Lower leg skin (tissue), 4 donors: ENCODE measurements at places on chromosomes 7 and 10. TPM values are rescaled to one million over a fixed set of nuclear protein-coding genes. Genes with fewer than 3 reads are reported as not detected.

DNA sequence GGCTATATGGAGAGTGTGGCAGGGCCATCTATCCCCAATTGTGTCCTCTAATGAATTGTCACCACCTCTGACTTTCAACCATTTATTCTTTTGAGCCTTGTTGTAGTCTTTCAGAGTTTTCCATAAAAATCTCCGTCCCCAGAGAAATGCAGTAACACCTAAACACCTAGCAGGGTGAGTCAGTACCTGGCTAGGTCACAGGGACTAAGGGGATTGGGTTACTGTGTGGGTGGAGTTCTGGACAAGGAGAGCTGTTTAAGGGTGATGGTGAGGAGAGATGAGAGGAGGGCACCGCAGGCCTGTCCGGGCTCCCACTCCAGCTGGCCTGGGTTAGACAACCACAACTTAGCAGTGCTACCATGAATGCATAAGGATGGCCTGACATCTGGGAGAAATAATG, 186.2 kb upstream of the LYZL1 start:
- no peak for DNase-seq

DNA sequence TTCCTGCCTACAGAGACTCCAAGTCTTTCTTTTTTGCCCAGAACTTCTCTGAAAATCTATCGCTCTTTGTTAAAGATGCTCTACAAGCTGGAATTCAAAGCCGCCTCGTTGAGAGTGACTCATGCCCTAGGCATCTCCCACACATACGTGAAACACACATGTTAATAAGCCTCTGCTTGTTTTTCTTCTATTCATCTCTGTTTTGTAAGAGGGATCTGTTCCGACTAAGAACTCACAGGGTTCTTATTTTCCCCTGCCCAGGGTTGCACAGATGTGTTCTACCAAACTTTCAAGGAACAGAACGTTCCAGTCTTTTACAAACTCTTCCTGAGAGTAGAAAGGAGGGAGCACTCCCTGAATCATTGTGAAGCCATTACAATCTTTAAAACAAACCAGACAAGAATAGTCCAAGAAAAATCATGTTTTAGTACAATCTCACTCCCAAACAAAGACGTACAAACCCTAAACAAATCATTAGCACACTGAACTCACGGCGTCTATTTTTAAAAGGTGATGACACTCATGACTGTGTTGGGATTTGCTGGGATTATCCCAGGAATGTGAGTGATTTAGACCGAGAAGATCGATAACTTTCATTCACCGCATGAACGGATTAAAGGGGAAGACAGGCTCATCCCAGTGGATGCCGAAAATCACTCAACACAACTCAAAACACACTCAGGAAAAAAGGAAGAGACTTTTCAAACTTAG, 55.3 kb upstream of the INPP5A start:
- DNase-seq = peak; percentile 66

DNA sequence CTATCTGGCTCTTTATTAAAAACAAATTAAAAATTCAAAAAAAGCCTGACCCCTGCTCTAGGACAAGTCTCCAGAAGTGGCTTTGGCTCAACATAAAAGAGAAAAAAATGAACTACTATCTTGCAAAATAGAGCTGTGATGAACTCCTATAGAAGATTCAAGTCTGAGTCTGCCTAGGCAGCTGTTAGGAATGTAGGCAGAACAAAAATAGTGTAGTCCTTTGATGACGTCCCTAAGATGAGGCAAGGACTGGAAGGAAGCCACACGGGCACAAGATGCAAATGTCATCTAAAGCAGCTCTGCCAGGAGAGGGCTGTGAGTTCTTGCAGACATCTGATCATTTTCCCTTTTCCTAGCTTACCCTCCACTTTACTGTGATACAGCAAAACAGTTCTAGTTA, 20.5 kb downstream of the ASNS start:
- no peak for DNase-seq

ATRNL1 gene
- 0.49 TPM for total RNA-seq

- no peak for DNase-seq
Measured at GRCh38 chr7:111090846-111091245, at the start of gene LRRN3. LRRN3 (plus strand) TSS chr7:111091127; CDS start chr7:111122773, 31,646 bp downstream.

SPOCK2 gene
- 3.8 TPM for total RNA-seq

DNA sequence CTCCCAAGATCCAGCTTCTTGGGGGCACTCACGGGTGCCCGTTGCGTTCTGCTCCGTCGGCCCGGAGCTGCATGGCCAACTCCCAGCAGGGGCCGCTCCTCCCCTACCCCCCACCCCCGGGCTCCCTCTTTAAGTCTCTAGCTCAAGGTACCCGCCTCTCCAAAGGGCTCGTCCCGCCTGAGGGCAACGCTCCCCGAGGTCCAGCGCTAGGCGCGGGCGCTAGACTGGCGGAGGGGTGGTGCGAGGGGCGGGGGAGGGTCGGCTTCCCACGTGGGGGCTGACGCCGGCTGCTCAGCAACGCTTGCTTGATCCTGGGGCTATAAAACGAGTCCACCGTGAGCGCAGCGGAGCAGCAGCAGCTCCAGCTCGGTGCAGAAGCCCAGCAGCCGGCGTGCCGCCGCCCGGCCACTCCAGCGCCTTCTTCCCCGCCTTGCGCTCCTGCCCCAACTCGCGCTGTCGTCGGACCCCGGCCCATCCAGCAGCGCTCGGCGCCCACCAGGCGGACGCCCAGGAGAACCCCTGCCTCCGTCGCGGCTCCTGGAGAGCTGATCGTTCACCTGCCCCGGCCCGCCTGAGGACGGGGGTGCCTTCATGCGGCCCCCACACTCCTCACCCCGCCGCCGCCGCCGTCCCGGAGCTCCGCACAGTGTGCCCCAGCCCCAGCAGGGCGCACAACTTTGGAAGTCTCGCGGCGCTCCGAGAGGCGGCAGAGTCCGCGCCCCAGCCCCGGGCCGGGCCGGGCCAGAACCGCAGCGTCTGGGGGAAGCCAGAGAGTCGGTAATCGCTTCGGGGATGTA, at the start of gene ADRA2A:
TSS of gene ADRA2A (plus strand) at position 348 of the 797 bp plus-strand sequence. CDS start 968 bp downstream, outside the sequence.
- no peak for DNase-seq

DNA sequence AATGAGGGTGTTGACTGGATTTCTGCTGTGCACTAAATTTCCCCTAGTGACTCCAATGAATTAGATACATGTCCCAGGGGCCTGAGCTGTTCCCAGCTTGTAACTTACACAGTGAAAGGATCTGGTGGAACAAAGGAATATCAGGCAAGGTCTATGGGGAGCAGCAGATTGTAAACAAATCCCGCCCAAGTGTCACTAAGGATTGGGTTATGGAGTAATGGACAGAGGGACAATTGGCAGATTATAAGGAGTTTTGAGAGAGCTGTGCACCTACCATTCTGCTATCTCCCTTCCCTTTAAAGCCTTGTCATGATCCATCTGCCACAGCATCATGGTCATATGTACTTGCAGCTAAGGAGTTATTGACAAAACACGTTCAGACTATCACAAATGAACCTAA, 183.0 kb downstream of the RAB11FIP2 start:
- no peak for DNase-seq

FAM237B gene
- total RNA-seq = not detected

DNA sequence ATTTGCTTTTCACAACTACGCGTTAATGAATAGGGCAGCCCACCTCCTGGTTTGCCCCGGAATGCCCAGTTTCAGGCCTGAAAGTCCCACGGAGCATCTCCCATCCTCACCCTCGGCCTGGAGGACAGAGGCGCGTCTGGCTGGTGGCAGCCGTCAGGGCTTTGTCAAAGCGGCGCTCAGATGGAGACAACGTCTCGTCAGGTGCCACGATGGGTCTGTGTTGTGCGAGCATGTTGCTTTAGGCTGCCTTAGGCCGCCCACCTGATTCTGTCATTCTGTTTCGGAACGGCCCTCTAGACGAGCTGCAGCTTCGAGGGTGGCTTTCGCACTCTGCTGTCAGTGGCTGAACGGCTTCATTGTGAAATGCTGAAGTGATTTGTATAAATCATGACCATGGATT, 39.4 kb upstream of the CFAP46 start:
- no peak for DNase-seq

DNA sequence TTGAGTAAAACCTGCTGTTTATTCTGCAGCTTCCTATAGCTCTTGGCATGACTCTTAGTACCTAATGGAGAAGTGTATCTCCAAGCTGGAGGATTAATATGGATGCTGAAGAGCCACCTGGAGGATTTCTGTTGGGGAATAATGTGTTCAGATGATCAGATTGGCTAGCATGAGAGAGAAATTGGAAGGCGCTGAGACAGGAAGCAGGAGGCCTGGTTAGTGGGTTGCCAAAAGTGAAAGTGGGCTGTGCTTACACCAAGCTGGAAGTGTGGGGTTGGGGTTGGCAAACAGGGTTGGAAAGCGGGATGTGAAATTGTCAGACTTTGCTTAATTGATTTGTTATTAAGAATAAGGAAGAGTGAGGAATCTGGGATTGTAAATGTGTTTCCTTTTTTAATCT, 111.8 kb upstream of the PLPP4 start:
- DNase-seq = no peak

TMEM196 gene
- not detected for total RNA-seq

- no peak for DNase-seq
Measured at GRCh38 chr10:121838149-121838548, 89.7 kb downstream of the ATE1 start.

NRG3 gene
- total RNA-seq = 2.5 TPM

DNA sequence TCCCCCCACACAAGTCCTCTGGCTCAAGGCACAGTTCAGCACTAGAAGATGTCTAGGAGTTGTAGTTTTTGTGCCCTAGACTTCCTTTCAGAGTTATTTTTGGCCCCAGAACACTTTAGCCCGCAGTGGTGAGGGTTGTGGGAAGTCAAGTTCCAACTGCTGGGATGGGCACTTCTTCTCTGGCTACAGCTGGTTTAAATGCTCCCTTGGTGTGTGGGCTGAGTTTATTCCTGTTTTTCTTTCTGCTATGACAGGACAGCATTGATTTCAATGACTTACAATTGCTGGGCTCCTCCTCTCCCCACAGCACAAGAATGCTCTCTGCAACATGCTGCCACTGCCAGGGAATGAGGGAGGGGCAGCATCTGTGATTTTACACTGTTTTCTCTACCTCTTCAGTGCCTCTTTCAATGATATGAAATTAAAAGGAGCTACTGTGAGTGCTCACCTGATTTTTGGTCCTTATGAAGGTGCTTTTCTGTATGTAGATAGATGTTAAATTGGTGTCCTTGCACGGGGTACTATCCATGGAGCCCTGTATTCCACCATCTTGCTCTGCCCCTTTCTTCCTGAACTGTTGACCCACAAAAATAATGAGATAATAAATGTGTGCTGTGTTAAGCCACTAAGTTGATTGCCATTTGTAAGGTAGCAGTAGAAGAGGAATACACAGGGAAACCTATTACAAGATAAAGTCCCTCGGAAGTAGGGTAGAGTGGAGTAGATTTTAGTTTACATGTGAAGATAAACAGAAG, 56.3 kb downstream of the SLC13A1 start:
- DNase-seq = no peak

- DNase-seq = no peak
Measured at GRCh38 chr10:132390921-132391675, 5.9 kb upstream of the PWWP2B start.

NDUFB2 gene
- 164 TPM for total RNA-seq

C7orf57 gene
- 0.39 TPM for total RNA-seq

DNA sequence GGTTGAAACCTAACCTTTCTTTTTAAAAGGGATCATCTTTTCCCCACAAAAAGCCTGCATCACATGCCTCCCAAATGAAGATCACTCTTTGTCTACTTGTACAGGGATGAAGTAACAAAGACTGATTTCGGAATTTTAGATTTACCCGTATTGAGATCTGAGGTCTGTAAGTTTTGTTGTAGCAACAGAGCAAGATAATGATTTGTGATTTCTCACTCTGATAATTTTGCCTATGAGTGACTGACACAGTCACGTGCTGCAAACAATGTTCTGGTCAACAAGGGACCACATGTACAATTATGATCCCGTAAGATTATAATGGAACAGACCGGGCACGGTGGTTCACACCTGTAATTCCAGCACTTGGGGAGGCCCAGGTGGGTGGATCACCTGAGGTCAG, 31.3 kb downstream of the ARL5B start:
- no peak for DNase-seq

DNA sequence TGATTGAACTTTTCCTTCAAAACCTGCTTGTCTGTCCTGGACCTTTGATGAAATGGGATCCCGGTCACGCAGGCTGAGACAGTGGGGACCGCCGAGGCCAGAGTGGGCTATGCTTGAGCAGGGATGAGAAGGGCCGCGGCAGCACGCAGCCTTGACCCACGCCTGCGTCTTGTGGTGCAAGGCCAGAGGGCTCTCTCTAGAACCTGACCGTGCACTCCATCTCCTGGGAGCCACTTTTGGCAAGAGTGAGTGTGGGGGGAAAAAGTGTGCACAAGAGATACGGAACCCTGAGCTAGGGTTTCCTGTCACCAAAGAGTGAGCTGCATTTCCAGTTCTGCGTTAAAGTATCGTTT, 42.4 kb downstream of the WIPI2 start:
- no peak for DNase-seq

DNA sequence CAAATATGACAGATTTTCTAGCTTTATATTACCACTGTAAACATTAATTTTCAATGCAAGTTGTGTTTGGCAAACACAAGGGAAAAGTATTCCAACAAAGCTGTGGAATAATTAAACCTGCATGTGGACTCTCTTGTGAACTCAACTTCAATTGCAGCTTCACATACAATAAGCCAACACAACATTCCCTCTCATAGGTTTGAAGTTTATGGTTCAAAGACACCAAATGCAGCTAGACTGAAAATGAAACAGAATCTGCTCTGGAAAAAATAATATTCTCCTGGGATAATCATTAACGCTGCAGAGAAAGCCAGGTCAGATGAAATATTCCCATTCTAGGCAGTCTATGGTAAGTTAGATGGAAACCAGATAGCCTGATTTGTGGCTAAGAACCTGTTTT, 105.8 kb upstream of the VIPR2 start:
- no peak for DNase-seq

DNA sequence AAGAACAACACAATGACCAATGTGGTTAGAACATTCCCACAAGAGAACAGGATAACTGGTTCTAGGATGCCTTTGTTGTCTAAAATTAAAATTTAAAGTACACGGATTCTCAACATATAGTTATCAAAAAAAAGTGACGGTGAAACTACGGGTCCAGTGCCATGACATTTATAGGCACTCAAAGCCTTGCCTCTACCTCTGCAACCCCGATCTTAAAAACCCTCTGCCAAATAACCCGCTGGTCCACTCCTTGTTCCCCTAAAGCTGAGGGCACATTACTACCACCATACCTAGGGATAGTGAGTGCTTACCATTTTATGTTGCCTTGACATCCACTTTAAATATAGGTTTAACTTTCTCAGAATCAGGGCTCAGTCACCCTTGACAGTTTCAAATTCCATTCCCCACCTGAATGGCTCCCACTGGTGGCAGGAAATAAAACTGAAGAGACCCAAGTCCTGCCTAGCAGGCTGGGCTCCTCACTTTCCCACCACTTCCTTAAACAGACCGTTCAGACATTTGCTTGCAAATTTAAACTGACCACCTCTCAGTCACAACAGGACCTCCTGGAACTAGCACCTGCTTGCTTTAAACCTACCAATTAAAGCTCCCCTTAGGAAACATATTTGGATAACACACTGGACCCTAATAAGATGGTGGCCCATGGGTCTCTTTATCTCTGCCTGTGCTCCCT, 169.9 kb upstream of the ASAH2 start:
- DNase-seq = peak; percentile 33
